ENCODE measurements at places on chromosomes 6 and 20. TPM values are rescaled to one million over a fixed set of nuclear protein-coding genes. Genes with fewer than 3 reads are reported as not detected.

Gene GDAP1L1
- polyA plus RNA-seq, result not detected

Gene DAAM2
- not detected for polyA plus RNA-seq

Gene TGM3
- polyA plus RNA-seq, result not detected

Gene IMPG1
- not detected for polyA plus RNA-seq

Gene CDH4
- 7.3 TPM for polyA plus RNA-seq

Gene BPI
- not detected for polyA plus RNA-seq

Gene SLC12A5
- polyA plus RNA-seq, result 5.9 TPM

Gene TPX2
- 65.4 TPM for polyA plus RNA-seq

Gene RFX6
- not detected for polyA plus RNA-seq

Gene HLA-DPA1
- 0.03 TPM for polyA plus RNA-seq

Gene BIRC7
- polyA plus RNA-seq, result not detected

Gene RBM12
- 15.0 TPM for polyA plus RNA-seq

Gene ZBP1
- 0.08 TPM for polyA plus RNA-seq

Gene RAB22A
- polyA plus RNA-seq, result 7.5 TPM

Gene ARMH2
- polyA plus RNA-seq, result not detected

Gene MOG
- not detected for polyA plus RNA-seq

Gene HDGFL1
- not detected for polyA plus RNA-seq

Gene CITED2
- 7.9 TPM for polyA plus RNA-seq

Gene SRC
- 22.2 TPM for polyA plus RNA-seq

Gene SLC35F1
- polyA plus RNA-seq, result not detected

Gene TFEB
- polyA plus RNA-seq, result 4.3 TPM

Gene LY86
- not detected for polyA plus RNA-seq

Gene RIMS1
- not detected for polyA plus RNA-seq

Gene ANKRD66
- not detected for polyA plus RNA-seq

Gene SLC17A9
- 0.29 TPM for polyA plus RNA-seq

Gene PHIP
- polyA plus RNA-seq, result 2.6 TPM

Gene SGK2
- polyA plus RNA-seq, result not detected
